ENCODE measurements at places on chromosomes 3 and 15. TPM values are rescaled to one million over a fixed set of nuclear protein-coding genes. Genes with fewer than 3 reads are reported as not detected.

Gene ALDH1A3
- not detected for total RNA-seq

Gene PARP16
- 21.6 TPM for total RNA-seq

Gene BFSP2
- 1.6 TPM for total RNA-seq

Gene MUC13
- total RNA-seq: not detected

DNA sequence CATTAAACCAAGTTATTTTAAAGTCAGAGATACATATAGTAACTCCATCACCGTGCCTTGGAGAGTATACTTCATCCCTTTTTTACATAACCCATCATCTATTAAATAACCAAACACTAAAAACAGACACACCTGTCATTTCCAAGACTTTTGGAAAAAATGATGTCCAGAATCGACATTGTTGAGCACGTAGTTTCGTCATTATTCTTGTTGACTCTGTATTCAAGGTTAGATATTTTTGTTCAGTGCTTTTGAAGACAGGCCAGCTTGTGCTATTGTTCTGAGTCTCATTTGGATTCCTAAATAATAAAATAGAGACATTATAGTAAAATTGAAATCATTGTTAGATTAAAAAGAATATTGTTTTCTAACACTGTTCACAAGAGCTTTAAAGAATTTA lies 51.2 kb downstream of the BCHE start:
- H3K27me3 ChIP-seq: no peaks in the 10 kb centered on the region
- no peak overlapping the region for H3K4me3 ChIP-seq
- no peaks in the 10 kb centered on the region for H3K4me1 ChIP-seq
- no peak for DNase-seq

DNA sequence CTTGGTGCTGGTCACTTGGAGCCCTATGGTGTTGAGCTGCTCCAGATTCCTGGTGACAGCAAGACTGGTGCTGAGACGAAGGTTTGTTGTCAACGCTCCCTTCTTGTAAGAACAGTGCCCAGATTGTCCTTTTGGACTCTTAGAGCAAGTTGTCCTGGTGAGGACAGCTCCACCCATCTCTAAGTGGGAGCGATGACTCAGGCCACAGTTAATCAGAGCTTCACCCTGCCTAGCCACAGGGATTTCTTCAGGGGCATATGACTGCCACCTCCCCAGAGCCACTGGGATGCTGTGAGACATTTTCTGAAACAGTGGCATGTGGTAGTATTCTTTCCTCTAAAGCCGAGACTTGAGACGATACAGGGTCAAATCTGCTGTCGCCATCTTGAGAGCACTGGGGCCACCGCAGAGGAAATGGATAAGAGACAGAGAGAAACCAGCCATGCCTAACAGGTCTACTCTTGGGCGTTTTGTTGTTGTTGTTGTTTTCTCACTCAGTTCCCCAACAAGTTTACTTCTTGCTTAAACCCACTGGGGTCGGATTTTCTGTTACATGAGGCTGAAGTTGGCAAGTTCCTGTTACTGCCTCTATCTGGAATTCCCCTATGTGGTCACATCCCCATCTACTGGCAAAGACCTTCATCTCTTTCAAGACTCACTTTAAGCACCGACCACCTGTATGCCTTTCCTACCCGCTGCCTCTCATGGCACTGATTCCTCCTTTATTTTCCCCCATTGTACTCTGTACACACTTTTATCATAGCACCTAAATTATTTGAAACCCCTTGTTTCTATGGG lies 16.0 kb upstream of the PCOLCE2 start:
- peak; percentile 58 for DNase-seq
- peaks cover 9% of the 10 kb centered on the region for H3K4me1 ChIP-seq
- H3K36me3 ChIP-seq: no peaks in the 10 kb centered on the region

DNA sequence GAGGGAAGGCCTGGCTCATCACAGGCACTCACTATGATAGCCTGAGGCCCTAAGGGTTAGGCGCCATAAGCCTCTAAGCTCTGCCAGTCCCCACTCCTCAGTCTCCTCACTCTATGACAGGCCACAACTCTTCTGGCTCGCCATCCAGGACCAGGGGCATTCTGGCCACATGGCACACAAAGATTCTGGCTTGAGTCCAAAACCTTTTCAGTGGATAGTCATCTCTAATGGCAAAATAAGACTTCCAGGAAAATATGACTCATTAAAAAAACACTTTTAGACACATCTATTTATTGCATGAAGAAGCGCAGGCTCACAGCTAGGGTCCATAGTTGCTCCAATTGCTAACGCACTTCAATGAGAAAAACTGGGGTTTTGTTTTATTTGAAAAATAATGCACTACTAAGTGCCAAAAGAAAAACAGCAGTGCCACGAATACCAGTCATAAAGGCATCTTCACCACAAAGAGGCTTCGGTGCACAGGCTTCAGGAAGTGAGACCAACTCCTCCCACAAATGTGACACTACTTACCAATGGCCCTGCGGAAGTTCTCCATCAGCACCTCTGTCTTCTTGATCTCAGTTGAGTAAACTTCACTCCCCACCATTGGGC lies 11.1 kb downstream of the RUVBL1 start:
- peak; percentile 24 for DNase-seq
- H3K27me3 ChIP-seq: no peaks in the 10 kb centered on the region
- peaks cover 38% of the 10 kb centered on the region for H3K36me3 ChIP-seq
- H3K4me1 ChIP-seq: peaks cover 22% of the 10 kb centered on the region

DNA sequence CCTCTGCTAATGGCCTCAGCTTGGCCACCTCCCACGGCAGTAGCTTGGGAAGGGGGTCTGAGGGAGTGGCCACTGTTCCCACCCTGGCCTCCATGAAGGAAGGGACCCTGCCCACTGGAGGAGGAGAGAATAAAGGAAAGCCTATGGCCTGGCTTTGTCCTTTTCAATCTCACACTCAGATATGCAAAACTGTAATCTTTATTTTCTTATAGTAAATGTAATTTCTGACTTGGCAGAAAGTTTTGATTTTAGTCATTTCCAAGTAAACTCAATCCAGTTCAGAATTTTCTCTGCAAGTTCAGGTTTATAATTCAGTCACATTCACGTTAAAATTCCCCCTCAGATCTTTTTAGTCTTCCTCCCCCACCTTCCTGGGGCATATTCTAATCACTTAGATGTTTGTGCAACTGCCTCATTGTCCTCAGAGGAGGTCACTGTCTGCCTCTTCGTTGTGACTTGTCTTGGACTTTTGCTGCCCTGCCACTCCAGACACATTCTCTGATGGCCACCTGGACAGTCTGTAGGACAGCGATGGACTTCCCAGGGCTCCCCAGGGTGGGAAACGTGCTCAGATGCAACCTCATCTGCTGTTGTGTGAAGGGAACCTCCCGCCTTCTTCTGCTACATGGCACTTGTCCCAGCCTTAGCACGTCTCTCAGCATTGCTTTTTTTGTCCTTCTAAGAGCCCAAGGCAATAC lies 222.8 kb upstream of the TBL1XR1 start:
- no peaks in the 10 kb centered on the region for H3K27me3 ChIP-seq
- no peak overlapping the region for H3K27ac ChIP-seq
- no peak overlapping the region for H3K4me3 ChIP-seq

GRCh38 chr3:42441791-42442190 lies 31.4 kb upstream of the LYZL4 start:
- no peaks in the 10 kb centered on the region for H3K27me3 ChIP-seq
- no peak overlapping the region for H3K27ac ChIP-seq
- no peak for DNase-seq
- H3K36me3 ChIP-seq: no peaks in the 10 kb centered on the region
- no peak overlapping the region for H3K4me3 ChIP-seq

- peak overlapping the region; percentile 61 for H3K4me3 ChIP-seq
- H3K27ac ChIP-seq: no peak overlapping the region
- peaks cover 37% of the 10 kb centered on the region for H3K4me1 ChIP-seq
- peaks cover 12% of the 10 kb centered on the region for H3K27me3 ChIP-seq
- no peaks in the 10 kb centered on the region for H3K36me3 ChIP-seq
These were observed 138.9 kb downstream of the TMCO5A start for GRCh38 chr15:38073178-38073946.

GRCh38 chr3:136909187-136909586 lies 47.2 kb downstream of the NCK1 start:
- peaks cover 35% of the 10 kb centered on the region for H3K4me1 ChIP-seq
- H3K4me3 ChIP-seq: no peak overlapping the region
- no peaks in the 10 kb centered on the region for H3K27me3 ChIP-seq
- no peak for DNase-seq
- H3K27ac ChIP-seq: peak overlapping the region; percentile 66

- H3K4me1 ChIP-seq: no peaks in the 10 kb centered on the region
- no peaks in the 10 kb centered on the region for H3K36me3 ChIP-seq
- H3K27ac ChIP-seq: no peak overlapping the region
These were observed 14.1 kb upstream of the GNAT1 start for GRCh38 chr3:50177346-50177745.

Data from B cell (primary cell).